ENCODE measurements at places on chromosomes 16 and 17.

- DNase-seq, result no peak
Measured at GRCh38 chr16:2244301-2244700, 7.1 kb downstream of the ECI1 start.

DNA sequence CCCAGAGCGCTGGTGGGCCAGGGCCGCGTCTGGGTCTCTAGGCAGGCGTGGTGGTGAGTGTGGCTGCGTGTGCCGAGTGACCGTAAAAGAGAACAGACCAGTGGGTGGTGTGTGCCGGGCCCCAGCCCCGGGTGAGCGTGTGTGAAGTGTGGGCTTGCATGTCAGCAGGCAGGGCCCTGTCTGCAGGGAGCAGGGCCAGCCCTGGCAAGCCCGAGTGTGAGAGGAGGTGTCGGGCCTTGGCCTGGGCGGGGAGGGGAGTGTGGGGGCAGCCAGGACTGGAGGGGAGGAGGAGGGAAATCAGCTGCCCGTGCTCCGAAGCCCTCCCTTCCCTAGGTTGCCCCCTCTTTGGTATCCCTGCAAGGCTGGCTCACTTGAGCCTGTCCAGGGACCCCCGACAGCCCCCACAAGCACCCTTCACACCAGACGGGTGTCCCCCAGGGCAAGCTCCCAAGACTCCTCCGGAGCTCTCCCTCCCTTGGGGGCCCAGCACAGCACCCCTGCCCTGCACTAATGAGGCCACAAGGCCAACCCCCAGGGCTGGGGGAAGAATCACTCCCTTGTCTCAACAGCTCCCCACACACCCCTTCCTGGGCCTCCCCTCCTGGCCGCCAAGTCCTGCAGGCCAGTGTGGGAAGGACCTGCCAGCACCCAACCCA is 1.9 kb downstream of the USH1G start:
- no peak for DNase-seq

DNA sequence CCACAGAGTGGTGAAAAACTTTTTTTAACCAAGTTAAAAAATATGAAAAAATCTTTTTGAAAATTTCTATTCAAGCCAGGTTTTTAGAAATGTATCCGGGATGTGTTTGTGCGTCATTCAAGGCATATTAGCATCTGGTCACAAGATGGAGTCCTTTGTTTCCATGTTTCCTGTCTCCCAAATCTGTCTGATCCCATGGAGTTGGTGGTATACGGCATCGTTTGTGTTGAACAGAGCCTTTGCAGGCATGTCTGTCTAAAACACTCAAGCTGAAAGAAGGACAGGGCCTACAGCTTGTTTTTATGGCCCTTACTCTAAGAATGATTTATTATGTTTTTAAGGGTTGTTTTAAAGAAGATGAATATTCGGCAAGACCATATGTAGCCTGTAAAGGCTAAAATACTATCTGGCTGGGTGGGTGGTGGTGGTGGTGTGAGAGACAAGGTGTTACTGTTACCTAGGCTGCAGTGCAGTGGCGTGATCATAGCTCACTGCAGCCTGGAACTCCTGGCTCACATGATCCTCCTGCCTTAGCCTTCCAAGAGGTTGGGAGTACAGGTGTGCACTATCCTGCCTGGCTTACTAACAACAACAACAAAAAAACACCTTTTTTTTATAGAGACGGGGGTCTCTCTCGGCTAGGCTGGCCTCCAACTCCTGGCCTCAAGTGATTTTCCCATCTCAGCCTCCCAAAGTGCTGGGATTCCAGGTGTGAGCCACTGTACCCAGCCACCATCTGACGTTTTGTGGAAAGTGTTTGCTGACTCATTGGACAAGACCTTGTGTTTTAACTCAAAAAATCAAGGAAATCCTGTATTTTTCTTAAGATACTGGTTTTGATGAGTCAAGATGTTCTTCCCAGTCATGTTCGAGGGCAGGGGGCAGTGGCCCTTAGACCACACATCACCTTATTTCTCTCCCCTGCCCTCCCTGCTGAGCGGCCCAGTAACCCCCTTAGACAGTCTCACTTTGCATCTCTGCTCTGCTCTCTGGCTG is 52.2 kb downstream of the NDE1 start:
- no peak for DNase-seq

GRCh38 chr16:89449726-89450335 is 40.5 kb downstream of the ANKRD11 start:
- no peak for DNase-seq

- no peak for DNase-seq
Measured at GRCh38 chr17:35129154-35129972, 7.9 kb downstream of the FNDC8 start.

DNA sequence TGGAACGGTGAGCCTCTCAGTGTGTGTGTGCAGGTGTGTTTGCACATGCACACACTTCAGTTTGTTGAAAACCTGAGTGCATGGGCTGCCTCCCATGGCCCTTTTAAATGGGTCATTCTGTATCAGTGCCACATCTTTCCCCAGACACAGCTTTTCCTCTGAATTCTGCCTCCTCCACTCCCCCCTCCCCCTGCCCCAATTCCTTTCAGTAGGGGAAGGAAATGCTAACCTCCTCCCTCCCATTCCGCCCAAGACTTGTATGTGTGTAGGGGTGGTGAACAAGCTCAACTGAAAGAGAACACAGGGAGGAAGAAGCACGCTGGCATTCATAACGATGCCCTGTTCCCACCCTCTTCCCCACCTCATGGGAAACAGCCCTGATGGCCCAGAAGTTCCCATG is 34.3 kb downstream of the C17orf75 start:
- no peak for DNase-seq

DNA sequence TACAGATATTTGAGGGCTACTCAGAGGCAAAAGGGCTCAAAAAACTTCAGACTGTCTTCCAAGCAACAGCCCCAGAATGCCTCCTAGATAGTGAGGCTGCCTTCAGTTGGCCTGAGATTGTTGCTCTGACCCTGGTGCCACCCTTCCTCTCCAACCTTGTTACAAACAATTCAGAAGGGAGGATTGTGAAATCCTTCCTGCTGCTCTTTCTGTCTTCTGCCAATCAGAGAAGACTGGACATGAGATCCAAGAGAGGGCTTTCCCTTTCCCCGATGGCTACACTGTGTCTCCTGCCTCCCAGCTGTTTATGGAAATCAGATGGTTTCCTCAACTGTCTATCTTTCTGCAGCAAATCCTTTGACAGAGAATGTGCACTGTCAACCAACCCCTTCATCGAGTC is 419.9 kb downstream of the CDH13 start:
- no peak for DNase-seq

GRCh38 chr17:20260268-20260667 is 207.1 kb downstream of the LGALS9B start:
- no peak for DNase-seq

DNA sequence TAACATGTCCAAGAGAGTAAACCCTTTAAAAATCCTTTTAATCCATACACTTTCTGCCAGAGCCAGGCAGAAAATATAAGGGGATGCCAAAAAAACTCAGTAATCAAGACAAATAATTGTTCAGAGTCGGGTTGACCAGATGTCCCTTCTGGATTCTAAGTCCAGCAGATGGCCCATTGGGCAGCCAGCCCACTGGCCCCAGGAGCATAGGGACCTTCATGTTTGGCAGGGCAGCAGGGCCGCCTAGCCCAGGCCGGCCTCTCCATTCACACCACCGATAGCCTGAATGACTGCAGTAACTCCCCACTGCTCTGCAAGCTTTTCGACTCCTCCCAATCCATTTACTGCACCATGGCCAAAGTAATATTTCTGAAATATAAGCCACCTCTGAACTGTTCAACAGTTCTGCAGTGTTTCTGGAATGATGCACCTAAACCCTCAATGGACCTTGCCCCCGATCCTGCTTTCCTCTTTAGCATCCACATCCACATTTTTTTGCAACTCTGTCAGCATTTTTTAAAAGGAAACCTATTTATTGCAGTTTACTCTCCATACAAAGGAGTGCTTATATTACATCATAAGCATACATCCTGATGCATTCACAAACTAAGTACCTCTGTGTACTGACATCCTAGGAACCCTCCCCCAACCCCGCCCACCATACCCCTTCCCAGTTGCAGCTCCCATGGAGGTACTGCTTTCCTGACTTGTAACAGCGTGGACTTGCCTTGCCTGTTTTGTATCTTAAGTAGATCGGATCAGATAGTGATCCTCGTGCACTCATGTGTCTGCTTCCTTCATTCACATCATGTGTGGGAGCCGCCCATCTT is 46.4 kb downstream of the LDHD start:
- DNase-seq, result no peak

DNA sequence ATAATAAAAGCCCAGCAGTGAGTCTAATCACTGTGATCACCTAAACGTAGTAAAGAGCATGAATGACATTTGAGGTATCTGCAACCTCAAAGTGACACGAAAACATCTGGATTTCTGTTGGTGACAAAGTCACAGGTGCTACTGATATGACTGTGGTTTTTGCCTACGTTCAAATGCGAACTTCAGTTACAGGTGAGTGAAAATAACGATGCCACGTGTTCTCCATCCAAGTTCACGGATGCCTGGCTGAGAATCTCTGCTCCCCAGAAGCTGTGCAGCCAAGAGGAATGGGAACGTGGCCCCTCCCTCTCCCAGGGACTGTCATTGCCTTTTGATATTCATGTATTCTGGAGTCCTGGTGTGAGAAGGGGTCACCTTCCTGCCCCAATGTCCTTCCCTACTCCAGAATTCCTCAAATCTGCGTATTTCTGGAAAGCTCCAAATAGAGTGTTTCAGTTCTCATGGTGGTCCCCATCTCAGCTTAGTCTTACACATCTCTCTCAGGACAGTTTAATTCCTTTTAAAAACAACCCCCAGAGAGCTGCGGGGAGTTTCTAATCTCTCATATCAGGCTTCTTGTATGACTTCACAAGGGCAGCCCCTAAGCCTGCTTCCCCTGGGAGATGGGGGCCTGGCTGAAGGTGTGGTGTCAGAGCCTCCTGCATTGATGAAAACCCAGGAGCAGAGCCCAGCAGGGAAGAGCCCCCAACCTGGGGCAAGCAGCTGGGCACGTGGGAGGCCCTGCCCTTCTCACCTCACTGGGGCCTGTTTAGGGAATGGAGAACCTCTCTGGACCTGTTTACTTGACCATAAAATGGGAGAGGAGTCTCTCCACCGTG is 25.8 kb downstream of the PIK3R5 start:
- DNase-seq, result no peak

- no peak for DNase-seq
Measured at GRCh38 chr17:37838276-37838675, 85.9 kb upstream of the TBC1D3K start.

DNA sequence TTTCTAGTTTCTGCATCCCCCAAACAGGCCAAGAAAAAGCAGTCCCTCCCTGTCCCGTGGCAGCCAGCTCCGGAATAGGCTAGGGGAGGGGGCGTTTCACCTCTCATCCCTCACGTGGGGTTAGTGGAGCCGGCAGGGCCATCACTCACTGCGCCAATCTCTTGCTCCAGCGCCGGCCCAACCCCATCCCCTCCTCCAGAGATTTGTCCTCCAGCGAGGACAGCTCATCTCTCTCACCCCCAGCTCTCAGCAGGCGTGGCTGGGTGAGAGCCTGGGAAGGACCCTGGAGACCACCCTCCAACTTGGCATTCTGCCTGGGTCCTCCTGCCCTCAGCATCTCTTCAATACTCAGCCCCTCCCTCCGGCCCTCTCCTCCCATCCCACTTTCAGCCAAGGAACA is 74.1 kb downstream of the TMEM132E start:
- no peak for DNase-seq

GRCh38 chr17:31568539-31568938 is 177.1 kb downstream of the RAB11FIP4 start:
- DNase-seq, result no peak

DNA sequence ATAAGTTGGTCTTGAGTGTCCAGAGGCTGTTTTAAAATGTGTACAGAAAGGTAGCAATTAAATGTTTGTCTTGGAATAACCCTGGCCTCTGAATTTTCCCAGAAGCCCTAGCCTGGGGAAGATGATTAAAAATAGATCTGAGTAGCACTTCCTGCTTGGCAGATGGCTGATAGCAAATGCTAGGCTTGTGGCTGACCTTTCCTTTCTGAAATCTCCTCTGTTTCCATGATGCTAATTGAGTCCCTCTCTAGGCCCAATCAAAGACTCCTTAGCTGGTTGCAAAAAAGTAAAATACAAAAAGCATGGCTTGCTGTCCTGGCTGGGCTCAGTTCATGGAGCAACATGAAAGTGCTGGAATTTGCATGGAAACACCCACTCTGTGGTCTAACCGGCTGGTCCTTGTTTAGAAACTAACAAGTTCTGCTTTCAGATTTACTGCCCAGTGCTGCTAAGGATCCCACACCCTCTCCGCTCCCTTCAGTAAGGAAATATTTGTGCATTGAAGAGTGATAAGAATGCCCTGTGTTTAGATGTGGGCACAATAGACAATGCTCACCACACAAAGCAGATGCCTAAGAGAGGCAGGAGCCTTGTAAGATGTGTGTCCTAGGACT is 40.8 kb downstream of the YPEL2 start:
- no peak for DNase-seq

DNA sequence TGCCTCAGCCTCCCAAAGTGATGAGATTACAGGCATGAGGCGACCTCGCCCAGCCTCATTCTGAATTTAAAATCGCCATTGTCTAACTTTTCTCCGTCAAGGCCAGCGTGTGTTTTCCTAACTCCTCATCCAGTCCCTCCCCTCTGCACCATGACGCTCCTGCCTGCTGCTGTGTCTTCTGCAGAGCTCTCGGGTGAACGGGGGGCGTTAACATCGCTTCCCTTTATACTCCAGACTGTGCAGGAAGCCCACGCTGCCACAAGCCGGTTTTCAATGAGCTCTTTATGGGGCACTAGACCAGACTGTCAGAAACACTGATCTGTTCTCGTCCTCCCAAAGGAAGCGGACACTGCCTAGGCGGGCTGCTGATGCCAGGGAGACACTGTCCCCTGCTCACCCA is 13.2 kb downstream of the AANAT start:
- no peak for DNase-seq

DNA sequence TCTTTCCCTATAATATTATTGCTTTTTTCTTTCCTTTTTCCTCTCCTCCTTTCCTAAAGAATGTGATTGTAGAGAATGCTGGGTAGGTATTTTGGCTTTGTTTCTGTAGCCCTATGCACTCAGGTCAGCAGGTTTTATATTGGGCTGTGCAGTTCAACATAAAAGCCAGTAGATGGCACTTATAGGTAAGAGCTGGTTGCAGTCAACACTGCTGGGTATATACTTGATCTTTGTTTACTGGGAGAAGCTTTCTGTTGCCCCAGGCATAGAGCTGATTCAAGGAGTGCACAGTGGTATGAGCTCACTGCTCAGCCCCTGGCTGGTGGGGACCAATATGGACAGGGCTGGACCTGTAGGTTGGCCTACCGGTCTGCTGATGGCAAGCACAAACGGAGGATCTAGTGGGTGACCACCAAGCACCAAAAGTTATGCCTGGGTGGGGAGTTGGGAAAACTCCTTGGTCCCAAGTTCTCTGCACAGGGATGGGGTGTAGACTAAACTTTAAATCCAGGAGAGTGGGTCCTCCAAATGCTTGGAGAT is 378.9 kb downstream of the PMP22 start:
- no peak for DNase-seq

GRCh38 chr17:18851201-18851600 is 6.7 kb upstream of the PRPSAP2 start:
- no peak for DNase-seq

All from SW 1271 (cell line).